ENCODE measurements at places on chromosomes 7 and 10.

- DNase-seq: no peak
These were observed 397.6 kb downstream of the MDFIC start for GRCh38 chr7:115319541-115319940.

DNA sequence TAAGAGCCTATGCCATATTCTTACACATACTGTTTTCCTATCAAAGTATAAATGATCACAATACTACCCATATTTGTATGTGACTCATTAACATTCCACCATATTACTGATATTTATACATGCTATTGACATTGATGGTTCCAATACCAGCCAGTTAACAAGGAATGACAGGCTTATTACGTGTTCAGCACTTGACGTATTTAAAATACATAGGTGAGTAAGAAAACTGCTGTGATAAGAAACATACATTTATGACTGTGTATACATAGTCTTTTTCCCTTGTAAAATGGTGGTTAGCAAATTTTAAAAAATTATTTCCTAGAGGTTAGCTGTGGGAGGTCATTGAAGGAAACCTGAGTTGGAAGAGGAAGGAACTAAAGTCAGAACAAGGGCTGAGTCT is 81.1 kb upstream of the NEUROD6 start:
- no peak for DNase-seq

DNA sequence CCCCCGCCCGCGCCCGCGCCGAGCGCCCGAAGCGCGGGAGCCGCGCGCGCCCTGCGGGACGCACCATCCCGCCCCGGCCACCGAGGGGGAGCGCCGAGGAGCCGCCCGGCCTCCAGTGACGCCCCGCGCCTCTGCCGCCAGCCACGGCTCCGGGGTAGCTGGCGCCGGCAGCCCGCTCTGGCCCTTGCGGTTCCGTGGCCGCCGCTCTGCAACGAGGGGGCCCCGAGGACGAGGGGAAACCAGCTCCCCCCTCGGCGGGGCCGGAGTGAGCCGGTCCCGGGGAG is at the start of gene PAXIP1:
PAXIP1 (minus strand) TSS at position 33 of the 284 bp plus-strand sequence. CDS start 195 bp downstream, outside the sequence.
- DNase-seq: no peak

- DNase-seq: no peak
These were observed 276.5 kb upstream of the KLF6 start for GRCh38 chr10:4061441-4061951.

GRCh38 chr7:8908889-8909288 is 475.5 kb downstream of the NXPH1 start:
- DNase-seq: no peak

DNA sequence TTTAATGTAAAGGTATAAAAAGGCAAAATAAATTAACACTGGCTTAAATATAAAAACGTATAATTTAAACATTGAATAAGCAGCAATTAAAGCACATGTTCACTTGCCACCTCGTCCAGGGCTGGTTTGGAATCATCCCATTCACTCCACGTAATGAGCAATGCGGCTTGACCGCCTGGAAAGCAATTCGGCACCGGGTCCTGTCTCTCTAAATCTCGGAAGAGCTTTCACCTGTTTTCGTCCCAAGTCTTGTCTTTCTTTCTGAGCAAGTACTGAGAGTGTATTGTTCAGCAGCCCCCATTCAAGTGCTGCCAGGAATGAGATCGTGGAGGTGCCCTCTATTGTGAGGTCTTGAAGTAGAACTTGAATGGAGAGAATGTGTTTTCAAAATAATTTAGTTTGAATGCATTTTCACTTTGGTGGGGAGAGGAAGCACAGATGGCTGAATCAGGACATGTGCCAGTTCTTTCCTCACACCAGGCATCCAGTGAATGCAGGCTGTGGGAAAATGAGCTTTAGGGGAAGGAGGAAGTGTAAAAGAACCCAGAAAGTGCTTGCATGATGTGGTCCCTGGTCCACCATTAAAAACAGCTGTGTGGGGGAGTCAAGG is 515.2 kb downstream of the REEP3 start:
- DNase-seq: no peak

DNA sequence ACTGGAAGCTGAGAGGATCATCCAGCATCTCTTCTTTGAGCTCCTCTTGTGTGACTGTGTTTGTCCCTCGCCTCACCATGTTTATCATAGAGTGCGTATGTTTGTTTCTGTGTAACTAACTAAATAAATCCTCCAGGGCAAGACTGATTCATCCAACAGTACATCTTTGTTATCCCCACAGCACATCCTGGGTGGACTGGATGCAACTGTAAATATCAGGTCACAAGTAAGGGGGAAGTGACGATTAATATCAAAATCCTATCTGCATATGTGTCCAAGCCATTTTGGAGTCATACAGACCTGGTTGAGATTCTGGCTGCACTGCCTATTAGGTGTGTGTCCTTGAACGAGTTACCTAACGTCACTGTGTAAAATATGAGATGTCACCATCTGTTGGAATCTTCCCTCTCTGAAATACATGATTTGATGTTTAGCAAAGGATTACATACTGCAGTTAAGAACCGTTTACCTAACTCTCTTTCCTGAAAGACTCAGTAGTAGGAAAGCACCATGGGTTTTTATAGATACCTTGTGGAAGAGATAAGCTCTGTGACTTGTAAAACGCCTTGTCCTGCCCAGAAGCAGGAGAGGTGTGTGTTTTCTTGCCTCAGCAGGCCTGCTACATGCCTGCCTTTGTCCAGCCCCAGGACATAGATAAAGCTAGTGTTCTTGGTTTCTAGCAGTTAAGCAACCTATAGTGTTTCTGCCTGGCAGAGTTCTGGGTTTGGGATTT is 25.8 kb downstream of the WBP1L start:
- no peak for DNase-seq

DNA sequence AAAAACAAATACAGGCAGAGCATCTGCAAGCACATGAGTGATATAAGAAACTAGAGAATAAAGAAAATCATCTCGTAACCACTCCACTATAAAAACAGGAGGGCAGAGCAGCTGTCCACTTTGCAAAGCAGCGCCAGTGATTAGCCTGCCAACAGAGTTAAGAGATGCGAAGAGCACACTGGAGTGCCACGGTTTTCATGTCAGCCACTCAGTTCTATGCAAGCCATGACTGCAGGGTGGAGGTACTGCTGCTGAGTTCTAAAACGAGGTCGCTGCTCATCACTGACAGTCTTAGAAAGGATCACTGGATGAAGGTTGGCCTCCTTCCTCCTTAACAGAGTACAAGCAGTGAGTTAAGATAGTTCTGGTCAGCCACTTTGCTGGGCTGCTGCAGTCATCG is 58.5 kb downstream of the FGFR2 start:
- DNase-seq: no peak

DNA sequence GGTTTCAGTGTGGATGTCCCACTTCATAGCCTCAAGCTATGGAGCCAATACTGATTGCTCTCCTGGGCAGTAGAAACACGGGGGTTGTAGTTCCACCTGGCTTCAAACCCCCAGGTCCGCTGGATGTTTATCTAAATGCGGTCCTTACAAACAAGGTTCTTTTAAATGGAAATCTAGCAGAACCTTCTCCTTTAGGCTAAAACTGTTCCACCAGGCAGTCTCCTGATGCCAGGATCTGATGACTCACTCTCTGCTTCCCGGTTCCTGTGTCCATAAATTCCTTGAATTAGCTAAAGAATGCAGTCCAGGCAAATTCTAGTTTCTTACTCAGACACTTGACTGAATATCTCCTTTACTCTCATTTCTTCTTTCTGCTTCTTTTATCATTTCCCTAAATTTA is 108.4 kb upstream of the FAM3C start:
- no peak for DNase-seq

DNA sequence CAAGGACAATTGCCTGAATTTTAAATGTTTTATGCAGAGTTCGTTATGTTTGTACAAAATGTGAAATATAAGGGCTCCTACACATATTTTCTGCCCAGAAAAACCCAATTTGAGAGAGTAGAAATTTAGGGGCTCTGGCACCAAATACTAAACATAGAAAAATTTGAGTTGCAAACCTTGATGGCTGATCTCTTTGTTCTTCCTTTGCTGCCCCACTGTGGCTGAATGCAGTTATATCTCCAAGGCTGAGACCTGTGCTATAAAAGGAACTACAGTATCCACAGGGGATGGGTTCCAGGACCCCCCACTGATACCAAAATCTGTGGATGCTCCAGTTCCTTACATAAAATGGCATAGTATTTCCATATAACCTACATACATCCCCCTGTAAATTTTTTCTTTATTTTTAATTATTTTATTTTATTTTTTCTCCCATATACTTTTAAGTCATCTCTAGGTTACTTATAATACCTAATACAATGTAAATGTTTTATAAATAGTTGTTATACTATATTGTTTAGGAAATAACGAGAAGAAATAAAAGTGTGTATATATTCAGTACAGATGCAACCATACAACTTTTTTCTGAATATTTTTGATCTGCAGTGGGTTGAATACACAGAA is 22.5 kb downstream of the CFAP43 start:
- DNase-seq: no peak
